ENCODE measurements at places on chromosomes 4 and X. TPM values are rescaled to one million over a fixed set of nuclear protein-coding genes. Genes with fewer than 3 reads are reported as not detected.

CD99L2 gene
- total RNA-seq = 78.6 TPM

CITED1 gene
- 0.97 TPM for total RNA-seq

GUCY1A1 gene
- total RNA-seq = 0.49 TPM

POU3F4 gene
- not detected for total RNA-seq

OPRPN gene
- total RNA-seq = not detected

NDNF gene
- total RNA-seq = 11.8 TPM

HNRNPD gene
- 16.5 TPM for total RNA-seq

DKK2 gene
- 29.7 TPM for total RNA-seq
